ENCODE measurements at places on chromosomes 2 and 18.

DNA sequence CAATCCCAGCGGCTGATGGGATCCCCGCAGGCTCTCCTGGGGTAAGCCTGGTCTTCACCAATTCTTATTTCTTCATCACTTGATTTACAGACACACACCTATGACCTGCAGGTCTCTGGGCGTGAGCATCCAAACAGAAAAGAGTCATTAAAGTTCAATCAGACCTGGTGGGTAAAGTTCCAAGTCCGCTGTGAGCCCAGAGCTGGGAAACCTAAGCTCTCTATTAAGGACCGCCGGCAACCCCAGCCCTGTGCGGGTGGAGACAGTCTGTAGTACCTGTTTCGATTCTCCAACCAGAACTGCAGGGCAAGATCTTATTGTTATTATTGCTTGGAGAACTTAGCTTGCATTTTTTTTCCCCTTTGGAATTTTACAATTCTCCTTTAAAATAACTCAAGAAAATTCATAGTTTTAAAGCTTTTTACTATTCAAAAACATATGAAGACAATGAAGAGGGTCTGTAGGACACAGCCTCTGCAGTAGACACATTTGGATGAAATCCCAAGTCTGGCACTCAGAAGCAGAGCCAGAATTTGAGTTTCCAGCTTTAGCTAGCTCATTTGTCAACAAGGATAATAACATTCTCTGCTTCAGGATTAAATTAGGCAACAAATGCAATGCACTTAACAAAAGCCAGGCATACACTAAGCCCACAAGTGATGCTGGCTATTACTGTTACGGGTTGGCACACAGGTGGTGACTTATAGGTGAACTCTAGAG lies 376.4 kb downstream of the INSIG2 start:
- DNase-seq = no peak

DNA sequence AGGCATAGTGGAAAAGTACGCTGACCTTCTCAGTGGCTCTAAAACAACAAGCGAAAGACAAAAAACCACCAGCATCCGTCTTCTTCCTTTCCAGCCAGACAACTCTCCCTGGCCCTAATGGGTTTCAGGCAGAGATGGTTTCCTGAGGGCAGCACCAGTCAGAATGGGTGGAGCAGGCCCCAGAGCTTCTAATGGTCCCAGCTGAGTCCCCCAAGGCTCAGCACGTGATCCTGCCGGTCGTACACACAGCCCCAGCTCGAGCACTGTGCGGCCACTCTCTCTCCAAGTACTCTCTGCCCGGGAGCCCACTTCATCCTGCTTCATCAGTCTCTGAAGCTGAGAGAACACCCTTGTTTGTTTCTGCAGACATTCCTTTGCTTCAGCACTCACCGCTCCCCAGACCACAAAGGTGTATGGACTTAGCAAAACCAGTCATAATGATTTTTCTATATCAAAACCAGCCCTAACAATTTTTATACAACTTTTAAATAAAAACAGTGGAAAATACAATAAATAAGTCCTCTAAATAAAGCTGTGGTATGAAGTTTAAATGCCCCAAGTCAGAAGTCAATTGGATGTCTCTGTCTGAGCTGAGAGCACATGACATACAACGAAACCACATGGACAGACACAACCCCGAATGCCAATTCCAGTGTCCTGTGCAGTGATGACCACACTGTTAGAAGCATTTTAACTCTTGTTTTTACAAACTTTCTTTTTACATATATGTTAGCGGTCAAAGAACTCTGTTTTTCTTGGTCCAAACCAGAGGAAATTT lies 63.9 kb downstream of the PARD6G start:
- DNase-seq = no peak

GRCh38 chr2:3523551-3524041 lies 4.3 kb upstream of the ADI1 start:
- DNase-seq = no peak

DNA sequence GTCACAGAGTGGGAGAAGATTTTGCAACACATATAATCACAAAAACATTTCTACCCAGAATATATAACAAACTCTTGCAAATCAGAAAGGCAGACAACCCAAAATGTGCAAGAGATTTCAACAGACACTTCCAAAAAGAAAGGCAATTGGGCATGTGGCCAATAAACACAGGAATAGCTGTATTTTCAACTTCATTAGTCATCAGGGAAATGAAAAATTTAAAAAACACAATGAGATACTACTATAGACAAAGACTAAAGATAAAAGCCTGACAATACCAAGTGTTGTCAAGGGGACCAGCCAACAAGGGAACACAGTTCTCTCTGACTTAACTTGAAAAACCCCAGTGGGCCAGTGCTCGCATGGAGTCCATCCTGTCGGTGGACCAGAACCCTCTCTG lies 40.5 kb downstream of the MTHFD2 start:
- DNase-seq = no peak

DNA sequence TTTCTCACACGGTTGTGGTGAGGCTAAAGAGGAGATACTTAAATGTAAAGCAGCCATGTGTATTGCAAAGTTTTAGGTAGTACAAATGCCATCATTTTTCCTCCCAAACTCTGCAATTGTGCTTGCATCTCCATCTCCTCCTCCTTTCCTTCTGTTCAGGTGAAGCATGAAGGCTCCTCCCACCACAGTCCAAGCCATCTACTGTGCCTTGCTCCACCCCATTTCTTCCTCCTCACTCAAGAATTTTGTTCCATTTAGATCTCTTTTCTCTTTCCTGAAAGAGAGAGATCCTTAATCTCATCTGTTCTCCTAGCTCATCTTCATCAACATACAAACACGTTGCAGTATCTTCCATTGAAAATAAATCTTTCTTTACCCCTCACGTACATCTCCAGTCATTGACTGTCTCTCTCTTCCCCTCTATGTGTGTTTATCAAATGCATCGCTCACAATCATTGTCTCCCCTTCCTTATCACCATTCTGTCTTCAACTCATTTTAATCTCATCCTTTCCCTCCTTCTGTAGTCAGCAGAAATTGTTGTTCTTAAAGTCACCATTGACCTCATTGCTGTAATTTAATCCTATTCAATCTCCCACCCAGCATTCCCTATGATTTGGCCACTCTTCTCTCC lies 392.1 kb downstream of the RAD51AP2 start:
- DNase-seq = no peak

DNA sequence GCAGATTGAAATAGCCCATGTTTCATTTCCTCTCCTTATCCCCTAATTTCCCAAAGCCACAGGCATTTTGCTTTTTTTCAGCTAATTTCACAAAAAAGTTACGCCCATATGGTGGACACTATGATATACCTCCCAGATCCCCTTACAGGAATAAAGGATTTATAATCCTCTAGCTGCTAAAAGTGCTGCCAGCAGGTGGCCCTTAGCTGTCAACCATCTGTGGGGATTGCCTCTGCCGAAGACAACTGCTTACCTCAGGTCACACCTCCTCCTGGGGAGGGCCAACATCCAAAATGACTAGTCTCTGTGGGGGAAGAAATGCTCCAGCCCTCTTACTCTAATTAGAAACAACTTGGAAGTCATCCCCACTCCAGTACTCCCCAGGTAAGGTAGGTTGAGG lies 61.0 kb upstream of the EPB41L3 start:
- no peak for DNase-seq

GRCh38 chr18:58527952-58528287 lies 101.0 kb downstream of the ALPK2 start:
- DNase-seq = no peak

DNA sequence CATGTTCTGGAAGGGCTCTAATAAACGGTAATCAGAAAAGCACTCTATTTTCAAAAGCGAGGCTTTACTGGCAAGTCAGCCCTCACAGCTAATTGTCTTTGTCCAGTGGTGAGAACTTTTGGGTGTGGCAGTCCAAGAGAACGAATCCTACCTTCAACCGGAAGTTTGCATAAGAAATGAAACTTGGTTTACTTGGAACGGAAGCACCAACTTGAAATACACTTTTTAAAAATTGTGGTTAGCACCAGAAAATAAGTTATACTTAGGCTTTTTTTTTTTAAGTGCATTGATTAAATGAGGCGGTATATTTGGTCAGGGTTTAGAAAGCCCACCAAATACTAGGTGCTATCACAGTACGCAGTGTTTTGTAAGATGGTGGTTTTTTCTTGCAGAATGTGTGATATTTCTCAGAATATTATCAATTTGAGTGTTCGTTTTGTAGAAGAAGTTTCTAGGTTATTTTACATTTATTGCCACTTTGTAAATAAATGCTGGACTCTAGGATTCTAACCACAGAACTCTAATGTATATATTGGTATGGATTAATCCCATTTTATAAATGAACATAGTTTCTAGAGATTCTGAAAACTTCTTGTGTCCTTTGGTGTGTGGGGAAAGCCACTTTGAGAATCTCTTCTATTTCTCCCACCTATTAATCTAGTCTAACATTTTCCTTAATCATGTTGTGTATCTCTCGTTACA lies 1.2 kb downstream of the MYL12A start:
- no peak for DNase-seq

DNA sequence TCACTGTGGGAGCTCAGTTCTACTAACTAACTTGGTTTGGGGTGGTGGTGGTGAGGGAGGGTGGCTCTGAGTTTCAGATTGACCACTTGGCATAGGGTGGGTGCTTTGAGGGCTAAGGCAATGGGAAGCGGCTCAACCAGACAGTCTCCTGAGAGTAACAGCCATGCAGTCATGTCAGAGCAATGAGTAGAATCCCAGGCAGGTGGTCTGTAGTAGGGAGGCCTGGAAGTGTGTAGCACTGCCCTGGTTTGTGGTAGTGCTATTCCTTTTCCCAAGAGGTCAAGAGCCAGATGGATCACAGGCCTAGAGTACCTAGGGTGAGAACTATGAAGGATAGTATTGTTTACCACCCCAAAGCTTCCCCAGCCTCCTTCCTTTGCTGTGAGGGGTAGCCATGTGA lies 18.7 kb upstream of the RAPH1 start:
- no peak for DNase-seq

- no peak for DNase-seq
These were observed 63.3 kb downstream of the SFXN5 start for GRCh38 chr2:73007991-73008765.

DNA sequence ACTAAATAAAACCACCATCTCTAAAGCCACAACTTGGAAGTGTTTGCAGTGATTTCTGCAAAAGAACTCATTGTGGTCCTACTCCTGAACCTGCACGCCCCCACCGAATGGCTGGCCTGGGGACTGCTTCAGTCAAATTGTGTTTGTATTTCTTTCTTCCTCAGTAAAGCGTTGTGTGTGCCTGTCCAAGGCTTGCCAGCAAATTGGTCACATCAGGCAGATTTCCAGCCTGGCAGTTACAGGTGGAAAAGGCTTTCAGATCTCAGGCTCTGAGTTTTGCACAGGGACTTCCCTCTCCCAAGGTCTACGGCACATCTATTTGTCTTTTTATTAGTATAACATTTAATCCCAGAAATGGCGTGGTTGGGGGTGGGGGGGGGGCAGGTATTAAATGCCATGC lies 54.0 kb upstream of the NOSTRIN start:
- DNase-seq = no peak

DNA sequence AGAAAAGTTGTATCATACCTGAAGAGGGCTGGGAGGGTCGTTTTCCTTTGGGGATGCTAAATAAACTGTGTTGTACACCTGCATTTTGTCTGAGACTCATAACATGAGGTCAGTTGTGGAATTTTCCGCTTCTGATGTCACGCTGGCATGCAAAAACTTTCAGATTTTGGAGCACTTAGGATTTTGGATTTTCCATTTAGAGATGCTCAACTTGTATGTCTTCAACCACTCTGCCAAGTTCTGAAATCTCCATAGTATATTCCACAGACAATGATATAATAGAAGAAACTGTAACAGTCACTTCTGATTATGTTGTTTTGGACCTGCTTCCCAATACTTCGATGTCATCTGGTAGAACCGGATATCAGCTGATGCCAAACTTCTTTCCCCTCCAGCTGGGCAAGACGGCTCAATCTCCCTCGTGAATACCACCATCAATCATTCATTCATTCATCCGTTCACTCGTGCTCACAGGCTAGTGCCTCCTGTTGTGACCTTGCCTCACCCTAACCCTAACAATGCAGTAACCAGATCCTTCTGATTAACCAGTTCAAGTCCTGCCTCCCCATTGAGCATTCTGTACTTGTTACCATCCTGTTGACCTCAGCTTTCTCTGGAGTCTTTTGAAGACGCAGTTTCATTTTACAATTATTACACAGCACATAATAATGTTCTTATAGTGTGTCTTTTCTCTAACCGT lies 5.3 kb upstream of the PLEKHH2 start:
- DNase-seq = no peak

- no peak for DNase-seq
These were observed 36.8 kb upstream of the GPR17 start for GRCh38 chr2:127609031-127609751.

DNA sequence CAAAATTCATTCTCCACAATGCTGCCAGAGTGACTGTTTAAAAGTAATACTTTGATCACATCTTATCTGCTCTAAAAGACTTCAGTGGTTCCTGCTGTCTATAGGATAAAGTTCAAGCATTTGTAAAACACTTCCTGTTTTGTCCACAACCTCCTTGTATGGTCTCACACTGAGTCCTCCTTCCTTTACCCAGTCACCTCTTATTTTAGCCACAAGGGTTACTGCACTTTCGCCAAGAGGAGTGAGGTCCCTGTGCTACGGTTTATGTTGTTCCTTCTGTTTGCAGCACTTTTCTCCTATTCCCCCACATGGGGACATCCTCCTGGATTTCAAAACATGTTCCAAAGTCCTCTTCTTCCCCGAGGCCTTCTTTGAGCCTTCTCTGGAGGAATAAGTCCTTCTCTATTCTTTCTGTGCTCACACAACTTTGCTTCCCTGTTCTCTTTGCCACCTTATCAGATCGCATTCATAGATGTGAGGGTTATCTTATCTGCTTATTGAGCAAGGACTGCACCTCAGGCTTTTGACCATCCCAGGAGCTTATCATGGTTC lies 112.2 kb upstream of the NABP1 start:
- DNase-seq = no peak

DNA sequence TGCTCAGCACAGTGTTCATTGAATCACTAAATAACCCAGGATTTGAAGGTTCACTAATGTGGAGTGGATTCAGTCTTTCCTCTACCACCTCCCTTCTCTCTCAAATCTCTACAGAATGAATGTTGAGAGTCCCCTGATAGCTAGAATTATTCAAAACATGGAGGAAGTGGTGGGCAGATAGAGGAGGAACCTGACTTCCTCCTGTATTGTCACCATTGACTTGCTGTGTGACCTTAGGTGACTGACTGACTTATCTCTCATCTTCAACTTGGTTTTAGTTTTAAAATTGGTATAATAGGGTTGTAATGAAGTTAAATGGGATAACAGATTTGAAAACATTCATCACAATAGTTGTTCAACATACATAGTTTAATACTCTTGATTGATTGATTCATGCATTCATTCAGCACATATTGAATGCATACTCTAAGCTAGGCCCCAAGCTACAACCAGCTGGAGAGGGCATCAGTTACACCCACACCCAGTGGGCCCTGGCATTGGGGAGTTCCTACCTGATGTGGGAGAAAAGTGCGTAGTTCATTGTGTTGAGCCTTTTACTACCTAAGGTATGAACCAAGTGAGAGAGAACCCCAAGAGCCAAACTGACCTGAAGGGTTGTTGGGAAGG lies 96.0 kb downstream of the WDR7 start:
- no peak for DNase-seq
